Activated T-cell treated with anti-CD3 and anti-CD28 coated beads, Interleukin-2, amount 50 U/mL, for 72 hours (primary cell): ENCODE measurements at places on chromosomes 11 and 22. TPM values are rescaled to one million over a fixed set of nuclear protein-coding genes. Genes with fewer than 3 reads are reported as not detected.

DNA sequence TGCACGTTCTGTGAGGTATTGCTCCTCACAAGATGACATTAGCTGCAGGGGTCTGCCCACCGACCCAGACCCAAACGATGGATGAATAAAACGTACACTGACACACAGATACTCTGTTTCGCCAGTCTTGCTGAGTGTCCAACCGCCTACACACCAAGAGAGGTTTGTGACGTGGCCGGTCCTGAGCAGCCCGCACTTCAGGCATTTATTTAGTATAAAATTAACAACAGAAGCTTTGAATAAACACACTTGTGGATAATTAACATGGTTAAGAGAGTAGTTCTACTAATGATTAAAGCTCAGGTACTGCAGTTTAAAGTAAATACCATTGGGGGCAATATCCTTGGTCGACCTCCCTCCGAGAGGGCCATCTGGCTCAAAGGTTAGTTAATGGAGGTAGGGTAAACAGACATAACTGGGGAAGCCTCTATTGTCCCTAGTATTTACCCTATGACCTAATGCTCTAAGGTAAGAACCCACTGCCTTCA, 75.7 kb downstream of the CCDC83 start:
- peaks cover 34% of the 10 kb centered on the region for H3K27me3 ChIP-seq
- no peak overlapping the region for H3K4me3 ChIP-seq
- no peak for DNase-seq
- peaks cover 2% of the 10 kb centered on the region for H3K36me3 ChIP-seq

DNA sequence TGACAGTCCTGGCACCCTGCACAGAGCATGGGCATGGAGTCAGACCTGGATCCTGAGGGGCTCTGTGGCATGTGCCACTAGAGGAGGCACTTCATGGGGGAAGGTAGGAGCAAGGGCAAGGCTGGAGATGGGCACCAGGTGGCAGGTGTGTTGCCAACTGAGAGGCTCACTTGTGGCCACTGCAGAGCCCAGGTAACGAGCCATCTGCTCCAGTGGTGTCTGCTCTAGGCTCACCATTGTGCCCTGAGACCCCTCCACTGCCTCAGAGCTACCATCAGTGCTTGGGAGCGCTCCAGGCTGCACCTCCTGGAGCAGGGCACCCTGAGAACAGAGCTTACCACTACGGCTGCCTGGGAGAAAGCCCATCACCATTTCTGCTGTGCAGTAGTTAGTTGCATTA, 1.3 kb upstream of the ZDHHC8 start:
- DNase-seq, result no peak
- no peaks in the 10 kb centered on the region for H3K36me3 ChIP-seq
- H3K27ac ChIP-seq, result no peak overlapping the region
- no peaks in the 10 kb centered on the region for H3K27me3 ChIP-seq
- peaks cover 44% of the 10 kb centered on the region for H3K4me1 ChIP-seq

GRCh38 chr11:128825050-128825784, 41.9 kb downstream of the KCNJ1 start:
- DNase-seq, result no peak
- H3K27me3 ChIP-seq, result no peaks in the 10 kb centered on the region
- peaks cover 8% of the 10 kb centered on the region for H3K4me1 ChIP-seq
- no peaks in the 10 kb centered on the region for H3K36me3 ChIP-seq
- no peak overlapping the region for H3K27ac ChIP-seq

- H3K36me3 ChIP-seq, result no peaks in the 10 kb centered on the region
- no peaks in the 10 kb centered on the region for H3K4me1 ChIP-seq
- H3K27ac ChIP-seq, result no peak overlapping the region
- no peak for DNase-seq
- no peak overlapping the region for H3K4me3 ChIP-seq
- H3K27me3 ChIP-seq, result peaks cover 21% of the 10 kb centered on the region
Measured at GRCh38 chr11:125332821-125333220, 163.2 kb downstream of the FEZ1 start.

DNA sequence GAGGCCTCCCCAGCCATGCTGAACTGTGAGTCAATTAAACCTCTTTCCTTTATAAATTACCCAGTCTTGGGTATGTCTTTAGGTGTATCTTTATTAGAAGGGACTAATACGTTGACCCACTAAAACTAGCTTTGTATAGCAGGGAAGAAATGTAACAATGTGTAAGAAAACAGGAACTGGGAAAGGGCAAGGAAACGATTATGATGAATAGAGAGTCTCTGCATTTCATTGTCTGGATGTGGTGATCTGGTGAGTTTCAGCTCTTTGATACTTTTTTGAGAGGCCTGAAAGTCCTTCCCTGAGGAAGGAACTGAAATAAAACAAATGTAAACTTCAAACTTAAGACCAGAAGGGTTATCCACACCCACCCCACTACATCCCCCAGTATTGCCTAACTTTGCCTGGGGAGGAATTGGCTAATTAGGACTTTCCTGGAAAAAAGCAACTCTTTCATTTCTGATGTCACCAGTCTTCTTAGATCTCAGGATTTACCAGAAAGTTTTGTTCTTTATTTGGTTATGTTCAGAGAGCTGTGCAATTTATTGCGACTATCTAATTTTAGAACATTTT, 119.0 kb downstream of the LDLRAD3 start:
- no peak overlapping the region for H3K27ac ChIP-seq
- H3K36me3 ChIP-seq, result no peaks in the 10 kb centered on the region
- no peaks in the 10 kb centered on the region for H3K4me1 ChIP-seq
- DNase-seq, result no peak

- H3K36me3 ChIP-seq, result no peaks in the 10 kb centered on the region
- no peaks in the 10 kb centered on the region for H3K27me3 ChIP-seq
- no peak for DNase-seq
- no peak overlapping the region for H3K4me3 ChIP-seq
- H3K27ac ChIP-seq, result no peak overlapping the region
Measured at GRCh38 chr11:1468473-1469066, 18.0 kb downstream of the MOB2 start.

DNA sequence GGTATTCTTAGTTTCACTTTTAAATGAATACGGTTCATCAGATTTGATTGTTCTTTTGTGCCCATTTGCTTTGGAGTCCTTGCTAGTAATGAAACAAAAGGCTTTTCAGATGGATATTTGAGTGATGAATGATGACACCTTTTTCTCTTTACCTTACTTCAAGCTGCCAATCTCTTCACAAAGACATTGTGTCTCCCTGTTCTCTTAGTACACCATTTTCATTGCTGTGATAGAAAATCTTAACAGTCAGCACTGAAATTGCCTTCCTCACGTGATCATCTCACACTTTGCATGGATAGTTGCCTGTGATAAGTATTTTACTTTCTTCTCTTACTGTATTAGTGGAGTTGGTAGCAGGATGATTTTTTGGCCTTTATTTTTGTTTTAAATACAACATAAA, 396.6 kb downstream of the NELL1 start:
- DNase-seq, result no peak
- no peaks in the 10 kb centered on the region for H3K4me1 ChIP-seq
- H3K27ac ChIP-seq, result no peak overlapping the region
- no peaks in the 10 kb centered on the region for H3K36me3 ChIP-seq

- no peaks in the 10 kb centered on the region for H3K4me1 ChIP-seq
- no peaks in the 10 kb centered on the region for H3K27me3 ChIP-seq
- H3K36me3 ChIP-seq, result no peaks in the 10 kb centered on the region
Measured at GRCh38 chr11:70482529-70482917, 84.2 kb downstream of the CTTN start.

DNA sequence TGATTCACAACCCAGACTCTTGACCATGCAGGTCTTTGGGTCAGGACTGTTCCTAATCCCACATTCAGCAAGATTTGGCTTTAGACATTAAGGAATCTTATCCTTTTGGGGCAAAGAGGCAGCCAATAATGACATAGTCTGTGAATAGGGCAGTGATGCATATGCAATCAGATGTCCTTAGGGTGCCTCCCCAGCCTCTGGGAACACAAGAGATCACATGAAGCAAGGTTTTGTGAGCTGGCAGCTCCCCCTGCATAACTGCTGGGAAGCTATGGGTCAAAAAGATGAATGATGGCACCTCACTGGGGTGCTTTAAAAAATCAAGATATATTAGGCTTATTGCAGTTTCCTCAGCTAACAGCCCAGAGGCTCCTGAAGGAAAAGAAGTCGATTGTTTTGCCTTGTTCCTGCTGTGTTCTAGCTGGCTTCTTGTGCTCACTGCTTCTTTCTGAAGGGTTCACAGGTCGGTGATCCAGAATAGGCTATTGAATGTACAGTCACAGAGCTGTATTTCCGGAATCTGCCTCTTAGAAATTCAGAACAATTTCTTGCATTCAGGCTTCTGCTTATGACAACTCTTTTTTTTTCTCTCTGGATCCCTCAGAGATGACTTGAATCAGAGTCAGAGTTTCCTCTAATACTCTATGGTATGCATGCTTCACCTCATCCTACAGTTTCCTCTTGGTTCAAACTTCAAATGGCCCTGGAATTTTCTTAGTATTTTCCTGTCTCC, 31.7 kb downstream of the INSC start:
- no peak for DNase-seq
- no peaks in the 10 kb centered on the region for H3K4me1 ChIP-seq
- no peak overlapping the region for H3K27ac ChIP-seq
- no peaks in the 10 kb centered on the region for H3K36me3 ChIP-seq
- peaks cover 10% of the 10 kb centered on the region for H3K27me3 ChIP-seq
- H3K4me3 ChIP-seq, result no peak overlapping the region

DNA sequence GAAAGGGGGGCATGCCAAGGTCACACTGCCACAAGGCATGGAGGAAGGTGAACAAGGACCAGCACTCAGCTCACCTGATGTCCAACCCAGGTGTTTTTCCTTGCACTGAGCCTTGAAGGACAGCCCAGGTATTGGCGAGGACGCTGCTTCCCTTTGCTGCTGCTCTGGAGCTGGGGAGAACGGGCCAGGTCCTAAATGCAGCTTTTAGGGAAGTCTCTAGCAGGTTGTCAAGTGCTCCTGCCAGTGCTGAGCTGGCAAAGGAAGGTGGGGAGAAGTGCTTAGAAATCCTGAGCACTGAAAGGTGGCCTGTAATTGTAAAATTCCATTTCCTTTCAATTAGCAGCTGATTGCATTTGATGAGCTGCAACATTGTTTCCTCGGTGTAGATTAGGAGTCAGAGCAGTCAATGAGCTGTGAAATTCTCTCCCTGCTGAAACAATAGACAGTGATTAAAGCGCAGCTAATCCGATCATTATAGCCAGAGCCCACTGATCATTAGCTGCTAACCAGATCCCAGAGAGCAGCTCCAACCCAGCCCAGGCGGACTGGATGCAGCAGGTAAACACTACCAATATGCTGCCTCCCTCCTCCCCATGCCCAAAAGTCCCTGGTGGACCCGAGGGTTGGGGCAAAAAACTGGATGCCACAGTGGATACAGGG, 507.6 kb downstream of the INSC start:
- H3K27ac ChIP-seq, result no peak overlapping the region
- peaks cover 14% of the 10 kb centered on the region for H3K27me3 ChIP-seq
- no peaks in the 10 kb centered on the region for H3K36me3 ChIP-seq
- no peaks in the 10 kb centered on the region for H3K4me1 ChIP-seq

GRCh38 chr11:72245263-72245816, 1.4 kb upstream of the PHOX2A start:
- H3K27me3 ChIP-seq, result peaks cover 39% of the 10 kb centered on the region
- peaks cover 14% of the 10 kb centered on the region for H3K4me1 ChIP-seq
- H3K27ac ChIP-seq, result no peak overlapping the region

GRCh38 chr11:62918531-62918930, 2.6 kb downstream of the CHRM1 start:
- H3K4me3 ChIP-seq, result no peak overlapping the region
- no peak for DNase-seq
- no peak overlapping the region for H3K27ac ChIP-seq

The PDXP gene
- total RNA-seq, result 14.8 TPM

The PEX26 gene
- 41.8 TPM for total RNA-seq

The BTBD18 gene
- total RNA-seq, result not detected
